ENCODE measurements at places on chromosomes 16 and 17.
A peak's percentile ranks its signal among the peaks of the same experiment; 100 is the strongest.

DNA sequence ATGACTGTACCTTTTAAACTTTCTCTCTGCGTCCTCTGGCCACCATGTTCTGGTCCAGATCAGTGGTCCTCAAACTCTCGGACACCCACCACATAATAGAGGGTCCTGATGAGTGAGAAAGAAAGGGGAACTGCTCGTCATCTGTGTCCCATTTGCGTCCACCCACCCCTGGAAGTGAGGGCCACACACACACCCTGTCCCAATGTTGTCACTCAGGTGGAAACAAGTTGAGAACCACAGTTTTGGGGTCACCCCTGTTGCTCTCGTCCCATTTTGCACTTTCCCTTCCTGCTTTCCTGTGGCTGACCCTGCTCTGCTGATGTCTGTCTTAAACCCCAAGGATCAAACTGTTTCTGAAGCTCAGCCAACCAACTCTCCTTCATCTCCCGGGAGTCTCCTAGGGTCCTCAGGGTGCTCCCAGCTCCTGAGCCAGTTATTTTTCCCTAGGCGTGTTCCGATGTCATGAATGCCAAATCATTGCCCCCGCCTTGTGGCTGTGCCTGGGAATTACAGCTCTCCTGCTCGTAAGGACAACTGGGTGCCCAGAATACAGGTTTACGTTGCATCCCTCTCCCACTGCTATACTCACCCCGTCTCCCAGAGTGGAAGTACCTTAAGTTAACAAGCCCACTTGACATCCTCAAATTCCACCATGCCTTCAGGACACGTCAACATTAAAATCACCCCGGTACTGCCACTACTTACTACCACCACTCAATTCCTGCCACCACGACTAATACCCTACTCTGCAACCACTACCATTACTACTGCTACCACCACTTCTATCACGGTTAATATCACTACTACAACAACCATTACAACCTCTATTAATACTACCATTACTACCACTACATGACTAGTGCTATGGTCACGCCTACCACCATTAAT, 26.0 kb upstream of the HNF1B start:
- DNase-seq: peak; percentile 11

- no peak for DNase-seq
These were observed 100.1 kb upstream of the GRIN2A start for GRCh38 chr16:10282367-10282766.

- no peak for DNase-seq
These were observed 154.0 kb downstream of the C16orf78 start for GRCh38 chr16:49527611-49528010.

DNA sequence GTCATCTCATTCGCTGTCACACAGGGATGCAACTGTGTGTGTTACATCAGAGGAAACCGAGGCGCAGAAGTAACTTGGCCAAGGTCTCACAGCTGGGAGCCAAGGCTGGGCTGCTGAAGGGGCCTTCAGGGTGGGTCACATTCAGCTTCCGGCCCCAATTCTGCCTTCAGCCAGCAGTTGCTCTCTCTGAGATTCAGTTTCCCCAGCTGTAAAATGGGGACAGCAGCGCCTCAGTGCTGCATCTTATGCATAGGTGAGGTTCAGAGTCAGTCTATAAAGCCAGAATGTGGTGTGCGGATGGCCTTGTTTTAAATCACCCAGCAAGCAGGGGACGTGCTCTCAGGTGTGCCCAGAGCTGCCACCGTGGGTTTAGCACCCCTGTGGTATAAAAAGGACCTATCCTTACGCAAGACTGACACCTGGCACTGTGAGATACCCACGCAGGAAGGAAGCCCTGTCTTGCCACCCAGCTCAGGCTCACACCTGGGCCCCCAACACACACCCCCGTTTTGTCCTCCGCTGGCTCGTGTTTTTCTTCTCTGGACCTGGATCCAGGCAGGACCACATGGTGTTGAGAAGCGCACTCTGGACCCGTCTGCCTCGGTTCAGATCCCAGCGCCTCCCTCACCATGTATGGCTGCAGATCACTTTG, 94.6 kb upstream of the GSE1 start:
- no peak for DNase-seq

DNA sequence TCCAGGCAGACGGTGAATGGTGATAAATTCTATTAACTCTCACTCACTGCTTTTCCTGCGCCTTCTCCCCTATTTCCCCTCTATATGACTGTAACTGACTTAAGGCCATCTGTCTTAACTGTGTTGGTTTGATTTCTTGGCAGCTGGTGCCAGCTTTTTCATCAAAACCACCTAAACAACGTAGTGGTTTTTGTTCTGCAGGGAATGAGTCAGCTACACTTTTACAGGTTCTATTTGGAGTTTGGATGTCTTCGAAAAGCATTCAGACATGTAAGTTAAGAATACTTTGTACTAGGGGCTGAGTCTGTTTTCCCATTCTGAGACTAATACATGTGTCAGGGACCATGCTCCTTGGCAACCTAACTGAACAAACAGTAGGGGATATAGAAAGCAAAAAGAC, 8.5 kb downstream of the REXO5 start:
- DNase-seq: no peak

DNA sequence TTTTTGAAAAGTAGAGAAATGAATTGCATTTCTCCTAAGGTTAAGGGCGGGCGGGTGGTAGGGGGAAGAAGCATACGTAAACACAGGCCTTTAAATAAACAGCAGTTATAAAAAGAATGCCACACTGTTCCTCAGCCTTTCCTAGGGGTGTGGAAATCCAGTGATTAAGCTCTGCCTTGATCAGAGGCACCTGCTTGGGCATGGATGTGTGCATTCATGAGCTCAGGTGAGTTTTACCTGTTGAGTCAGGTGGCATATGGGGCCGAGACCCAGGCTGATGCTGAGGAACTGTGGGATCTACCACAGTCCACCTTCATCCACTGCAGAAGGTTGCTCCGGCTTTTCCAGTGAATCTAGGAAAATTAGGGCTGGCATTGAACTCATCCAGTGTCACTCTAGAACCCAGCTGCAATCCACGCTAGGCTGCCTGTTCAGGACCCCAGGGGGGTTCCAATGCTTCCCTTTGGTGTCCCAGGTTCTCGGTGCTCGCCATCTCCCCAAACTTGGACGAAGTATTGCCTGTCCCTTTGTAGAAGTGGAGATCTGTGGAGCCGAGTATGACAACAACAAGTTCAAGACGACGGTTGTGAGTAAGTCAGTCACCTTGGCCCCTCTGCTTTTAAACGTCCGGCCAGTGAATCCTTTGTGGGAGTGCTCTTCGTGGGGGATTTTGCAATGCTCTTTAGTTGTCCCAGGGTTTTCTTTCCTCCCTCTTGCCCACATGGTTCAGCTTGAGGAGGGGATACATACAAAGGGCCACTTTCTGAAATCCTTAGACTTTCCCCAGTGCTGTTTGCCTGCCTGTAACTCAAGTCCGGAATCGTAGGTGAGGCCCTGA, 72.7 kb downstream of the SDR42E1 start:
- no peak for DNase-seq

GRCh38 chr16:53865494-53865863, 161.5 kb downstream of the FTO start:
- no peak for DNase-seq

DNA sequence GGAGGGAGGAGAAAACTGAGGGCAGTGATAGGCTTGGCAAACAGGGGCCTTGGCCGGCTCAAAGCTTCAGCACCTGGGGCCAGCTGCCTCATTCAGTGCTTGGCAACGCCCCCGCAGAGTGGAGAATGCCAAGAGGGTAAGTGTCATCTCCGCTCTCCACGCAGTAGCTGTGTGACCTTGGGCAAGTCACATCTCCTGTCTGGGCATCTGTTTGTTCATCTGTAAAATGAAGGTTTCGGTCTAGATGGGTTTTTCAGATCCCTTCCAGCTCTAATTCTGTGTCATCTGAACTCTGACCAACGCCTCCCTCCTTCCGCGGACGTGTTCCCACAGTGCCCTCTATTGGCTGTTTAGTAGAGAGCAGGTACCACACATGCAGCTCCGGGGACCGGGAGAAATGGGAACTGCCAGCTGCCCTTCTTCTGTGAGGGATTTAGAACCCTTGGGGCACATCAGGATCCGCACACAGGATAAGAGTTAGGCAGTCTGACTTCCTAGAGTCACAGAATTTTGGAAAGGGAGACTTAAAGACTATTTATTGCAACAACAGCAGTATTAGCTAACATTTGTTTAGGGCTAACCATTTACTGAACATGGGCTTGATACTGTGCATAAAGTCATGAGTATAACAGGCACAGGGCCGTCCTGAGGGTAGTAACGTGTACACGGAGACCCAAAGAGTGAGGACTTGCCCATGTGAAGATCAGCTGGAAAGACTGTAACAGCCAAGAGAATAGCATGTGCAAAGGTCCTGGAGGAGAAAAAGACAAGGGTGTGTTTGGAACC, 26.8 kb downstream of the GP2 start:
- DNase-seq: no peak

DNA sequence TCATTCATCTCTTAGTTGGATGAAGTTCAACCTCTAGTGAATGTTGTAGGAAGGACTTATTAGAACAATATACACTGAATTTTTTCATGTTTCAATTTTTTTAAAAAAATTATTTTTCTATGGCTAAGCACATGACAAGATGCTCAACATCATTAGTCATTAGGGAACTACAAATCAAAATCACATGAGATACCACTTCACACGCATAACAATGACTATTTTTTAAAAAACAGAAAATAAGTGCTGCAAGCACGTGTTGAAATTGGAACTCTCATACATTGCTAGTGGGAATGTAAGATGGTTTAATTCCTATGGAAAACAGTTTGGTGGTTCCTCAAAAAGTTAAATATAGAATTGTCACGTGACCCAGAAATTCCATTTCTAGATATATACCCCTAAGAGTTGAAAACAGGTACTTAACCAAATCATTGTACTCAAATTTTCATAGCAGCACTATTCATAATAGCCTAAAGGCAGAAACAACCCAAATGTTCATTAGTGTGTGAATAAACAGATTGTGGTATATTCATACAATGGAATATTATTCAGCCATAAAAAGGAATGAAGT, 85.2 kb upstream of the AKTIP start:
- no peak for DNase-seq

DNA sequence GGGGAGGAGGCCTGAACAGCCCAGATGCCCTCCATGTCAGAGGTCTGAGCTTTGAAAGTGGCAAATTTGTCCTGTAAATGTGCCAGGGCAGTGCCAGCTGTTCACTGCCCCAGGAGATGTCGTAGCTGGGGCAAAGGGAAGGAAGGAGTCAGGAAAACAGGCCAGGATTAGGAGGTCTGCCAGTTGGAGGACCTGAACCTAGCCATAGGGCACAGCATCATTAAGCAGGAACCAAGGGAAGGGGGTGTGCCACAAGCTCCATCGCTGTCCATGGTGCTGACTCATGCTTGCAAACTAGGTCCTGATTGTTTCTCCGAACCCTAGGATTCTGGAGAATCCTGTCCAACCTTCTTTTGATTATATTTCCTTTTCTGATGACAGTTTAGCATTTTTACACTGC, 124.2 kb downstream of the TMEM132E start:
- no peak for DNase-seq

DNA sequence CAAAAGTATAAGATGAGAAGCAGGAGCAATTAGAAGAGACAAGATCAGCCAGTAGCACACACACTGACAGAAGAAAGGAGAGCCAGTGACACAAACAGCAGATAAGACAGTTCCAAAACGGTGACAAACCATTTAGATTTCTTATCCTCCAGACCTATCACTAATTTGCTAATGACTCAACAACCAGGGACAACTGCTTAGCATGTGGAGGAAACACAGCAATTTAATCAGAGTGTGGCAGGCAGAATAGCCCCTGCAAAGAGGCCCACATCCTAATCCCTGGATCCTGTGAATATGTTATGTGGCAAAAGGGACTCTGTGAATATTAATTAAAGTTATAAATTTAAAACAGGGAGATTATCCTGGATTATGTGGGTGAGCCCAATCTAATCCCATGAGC, 81.1 kb downstream of the CACNG1 start:
- DNase-seq: no peak

DNA sequence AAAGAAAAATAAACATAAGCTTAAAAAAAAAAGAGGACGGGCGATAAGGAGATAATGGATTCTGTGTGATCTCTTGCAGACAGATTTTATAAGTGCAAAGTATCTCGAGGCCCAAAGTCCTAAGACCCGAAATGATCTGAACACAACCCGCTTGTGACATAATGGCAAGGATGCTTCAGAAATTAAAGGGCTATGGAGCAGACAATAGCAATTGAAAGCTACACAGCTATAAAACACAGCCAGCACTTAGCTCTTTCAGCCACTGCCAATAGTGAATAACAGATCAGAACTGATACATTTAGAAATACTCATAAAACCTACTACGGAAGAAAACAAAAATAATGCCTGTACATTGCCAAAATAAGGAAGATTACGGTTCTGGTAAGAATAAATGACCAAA, 117.5 kb downstream of the ZFHX3 start:
- DNase-seq: no peak

All from substantia nigra (tissue), 51 donors.